AG09319 (cell line): ENCODE measurements at places on chromosomes 16 and 17.

- no peak for DNase-seq
These were observed 97.2 kb upstream of the KCNJ18 start for GRCh38 chr17:21595086-21595485.

DNA sequence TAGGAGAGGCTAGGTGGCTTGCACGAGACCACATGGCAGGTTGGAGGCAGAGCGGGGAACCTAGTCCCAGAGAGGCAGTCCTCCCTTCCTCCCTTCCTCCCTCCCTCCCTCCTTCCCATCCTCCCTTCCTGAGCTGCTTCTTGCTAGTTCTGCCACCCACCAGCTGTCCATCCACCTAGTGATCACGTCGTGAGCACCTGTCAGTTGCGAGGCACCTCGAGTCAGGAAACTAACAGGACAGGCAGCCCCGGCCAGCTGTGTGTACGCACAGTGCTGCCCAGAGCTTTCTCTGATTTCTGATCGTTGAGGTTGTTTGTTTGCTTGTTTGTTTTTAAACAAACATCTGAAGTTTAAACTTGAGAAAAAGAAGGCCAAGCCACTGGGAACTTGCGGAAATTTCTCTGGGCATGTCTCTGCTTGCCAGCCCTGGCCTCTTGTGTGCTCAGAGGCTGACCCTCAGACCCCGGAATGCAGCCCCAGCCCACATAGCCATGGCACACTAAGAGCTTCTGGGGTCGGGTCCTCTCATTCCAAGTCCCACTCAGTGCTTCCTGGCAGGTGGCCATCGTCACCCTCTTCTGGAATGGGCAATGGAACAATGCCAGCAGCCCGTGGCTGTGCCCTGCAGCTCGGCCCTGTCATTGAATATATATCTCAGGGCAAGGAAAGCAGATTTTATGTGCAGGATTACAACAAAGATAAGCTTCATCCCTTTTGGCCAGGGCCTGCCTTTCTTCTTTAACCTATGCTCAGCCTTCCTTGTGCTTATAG is 174.0 kb downstream of the KATNIP start:
- no peak for DNase-seq

GRCh38 chr17:32111141-32111771 is 31.0 kb upstream of the RHOT1 start:
- peak; percentile 42 for DNase-seq

- DNase-seq = no peak
These were observed 7.2 kb downstream of the CA7 start for GRCh38 chr16:66851166-66851964.

- no peak for DNase-seq
These were observed 5.2 kb upstream of the OR1F1 start for GRCh38 chr16:3182608-3183444.

DNA sequence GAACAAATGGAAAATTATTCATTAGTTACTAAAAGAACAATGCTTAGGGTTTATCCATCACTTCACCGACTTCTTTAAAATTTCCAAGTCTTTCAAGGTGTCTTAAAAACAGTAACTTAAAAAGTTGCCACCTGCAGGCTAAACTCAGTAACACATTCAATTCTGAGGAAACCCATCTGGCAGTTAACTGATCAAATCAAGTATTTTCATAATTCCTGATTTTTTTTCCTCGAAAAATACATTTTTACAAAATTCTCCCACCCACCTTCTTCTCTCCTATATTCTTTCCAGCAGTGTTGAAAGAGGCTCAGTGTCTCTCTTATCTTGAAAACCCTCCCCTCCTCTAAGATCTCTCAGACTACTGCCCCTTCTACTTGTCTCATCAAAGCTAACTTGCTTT is 29.9 kb downstream of the PARN start:
- peak; percentile 2 for DNase-seq

GRCh38 chr17:79446399-79447009 is 164.3 kb downstream of the RBFOX3 start:
- DNase-seq = no peak

DNA sequence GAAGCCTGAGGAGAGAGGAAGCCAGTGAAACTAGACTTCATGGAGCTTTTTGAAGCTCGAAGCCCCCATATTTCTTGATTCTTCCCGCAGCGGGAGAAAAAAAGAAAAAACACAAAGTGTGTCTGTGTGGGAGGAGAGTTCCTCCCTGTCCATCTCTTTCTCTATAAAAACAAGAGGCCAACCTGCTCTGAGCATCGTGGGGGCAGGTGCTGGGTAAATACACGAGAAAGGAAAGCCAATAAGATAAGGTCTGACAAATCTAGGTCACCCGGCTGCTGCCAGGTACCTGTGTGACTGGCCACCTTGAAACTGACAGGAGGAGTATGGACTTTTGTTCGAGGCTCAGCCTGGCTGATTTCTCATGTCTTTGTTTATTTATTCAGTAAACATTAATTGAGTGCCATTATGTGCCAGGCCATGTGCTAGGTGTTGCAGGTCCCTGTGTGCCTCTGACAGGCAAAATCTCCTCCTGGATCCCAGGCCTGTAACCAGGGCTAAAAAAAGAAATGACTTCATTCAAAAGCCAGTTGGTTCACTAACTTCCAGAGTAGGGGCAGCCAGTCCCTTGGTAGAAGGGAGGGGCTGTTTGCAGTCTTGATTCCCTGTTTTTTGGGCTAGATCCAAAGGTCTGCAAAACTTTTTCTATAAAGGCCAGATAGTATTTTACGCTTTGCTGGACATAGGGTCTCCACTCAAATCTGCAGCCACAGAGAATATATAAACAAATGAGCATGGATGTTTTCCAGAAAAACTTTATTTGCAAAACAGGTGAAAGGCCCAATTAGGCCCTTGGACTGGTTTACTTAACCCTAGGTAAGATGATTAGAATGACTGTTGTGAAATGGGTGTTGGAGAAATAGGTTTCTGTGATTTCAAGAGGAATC is 35.6 kb downstream of the YPEL2 start:
- no peak for DNase-seq

DNA sequence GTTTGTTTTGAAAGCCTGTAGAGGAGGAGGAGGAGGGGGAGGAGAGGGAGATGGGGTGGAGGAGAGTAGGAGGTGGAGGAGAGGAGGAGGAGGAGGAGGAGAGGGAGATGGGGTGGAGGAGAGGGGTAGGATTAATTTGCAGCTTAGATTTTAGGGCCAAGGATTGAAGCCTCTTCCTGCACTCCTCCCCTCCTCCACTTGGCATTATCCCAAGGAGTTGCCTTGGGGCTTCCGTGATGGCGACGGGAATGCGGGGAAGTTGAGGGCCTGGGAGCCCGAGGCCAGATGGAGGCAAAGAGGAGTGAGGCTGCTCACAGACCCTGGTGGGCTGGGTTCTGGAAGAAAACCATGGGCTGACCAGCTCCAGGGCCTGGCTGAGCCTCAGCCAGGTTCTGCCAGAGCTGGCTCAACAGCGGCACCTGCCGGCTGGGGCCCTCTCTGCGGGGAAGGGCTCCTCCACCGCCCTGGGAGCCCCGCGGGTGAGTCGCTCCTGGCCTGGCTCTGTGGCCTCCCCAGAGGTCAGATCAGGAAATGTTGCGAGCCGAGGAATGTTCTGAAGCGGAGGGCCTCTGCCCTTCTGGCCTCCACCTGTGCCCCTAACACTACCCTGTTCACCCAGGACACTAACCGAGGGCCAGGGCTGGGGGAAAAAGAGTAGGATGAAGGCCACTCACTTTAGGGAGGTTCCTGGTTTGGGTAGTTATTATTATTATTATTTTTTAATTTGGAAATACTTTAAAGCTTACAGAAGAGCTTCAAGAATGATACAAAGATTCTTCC is 23.9 kb upstream of the FMNL1 start:
- peak; percentile 57 for DNase-seq

GRCh38 chr16:67404740-67405226 is 11.5 kb upstream of the TPPP3 start:
- DNase-seq = no peak

DNA sequence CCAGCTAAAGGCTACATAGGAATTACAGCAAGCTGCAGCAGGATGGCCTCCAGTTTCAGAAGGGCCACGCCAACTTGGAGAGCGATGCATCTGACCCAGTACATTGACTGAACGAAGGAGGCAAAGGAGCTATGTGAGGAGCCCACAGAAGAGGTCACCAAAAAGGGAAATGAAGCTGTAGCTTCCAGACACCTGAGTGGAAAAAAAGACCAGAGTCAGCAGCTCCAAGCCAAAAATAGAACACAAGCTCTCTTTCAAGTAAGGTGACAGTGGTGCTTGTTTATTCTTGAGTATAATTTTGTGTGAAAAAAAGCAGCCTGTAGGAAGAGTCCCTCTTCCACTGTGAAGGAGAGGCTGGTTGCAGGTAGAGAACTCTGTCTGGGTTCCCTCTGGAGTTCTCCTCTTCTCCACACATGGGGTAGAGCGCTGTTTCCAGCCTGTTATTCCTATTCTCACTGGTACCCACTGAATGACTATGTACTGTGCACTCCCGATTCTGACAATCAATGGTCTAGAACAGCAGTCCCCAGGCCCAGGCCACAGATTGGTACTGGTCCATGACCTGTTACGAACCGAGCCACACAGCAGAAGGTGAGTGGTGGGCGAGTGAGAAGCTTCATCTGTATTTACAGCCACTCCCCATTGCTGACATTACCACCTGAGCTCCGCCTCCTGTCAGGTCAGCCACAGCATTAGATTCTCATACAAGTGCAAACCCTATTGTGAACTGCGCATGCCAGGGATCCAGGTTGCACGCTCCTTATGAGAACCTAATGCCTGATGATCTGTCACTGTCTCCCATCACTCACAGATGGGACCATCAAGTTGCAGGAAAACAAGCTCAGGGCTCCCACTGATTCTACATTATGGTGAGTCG is 15.1 kb downstream of the CCL4 start:
- no peak for DNase-seq

DNA sequence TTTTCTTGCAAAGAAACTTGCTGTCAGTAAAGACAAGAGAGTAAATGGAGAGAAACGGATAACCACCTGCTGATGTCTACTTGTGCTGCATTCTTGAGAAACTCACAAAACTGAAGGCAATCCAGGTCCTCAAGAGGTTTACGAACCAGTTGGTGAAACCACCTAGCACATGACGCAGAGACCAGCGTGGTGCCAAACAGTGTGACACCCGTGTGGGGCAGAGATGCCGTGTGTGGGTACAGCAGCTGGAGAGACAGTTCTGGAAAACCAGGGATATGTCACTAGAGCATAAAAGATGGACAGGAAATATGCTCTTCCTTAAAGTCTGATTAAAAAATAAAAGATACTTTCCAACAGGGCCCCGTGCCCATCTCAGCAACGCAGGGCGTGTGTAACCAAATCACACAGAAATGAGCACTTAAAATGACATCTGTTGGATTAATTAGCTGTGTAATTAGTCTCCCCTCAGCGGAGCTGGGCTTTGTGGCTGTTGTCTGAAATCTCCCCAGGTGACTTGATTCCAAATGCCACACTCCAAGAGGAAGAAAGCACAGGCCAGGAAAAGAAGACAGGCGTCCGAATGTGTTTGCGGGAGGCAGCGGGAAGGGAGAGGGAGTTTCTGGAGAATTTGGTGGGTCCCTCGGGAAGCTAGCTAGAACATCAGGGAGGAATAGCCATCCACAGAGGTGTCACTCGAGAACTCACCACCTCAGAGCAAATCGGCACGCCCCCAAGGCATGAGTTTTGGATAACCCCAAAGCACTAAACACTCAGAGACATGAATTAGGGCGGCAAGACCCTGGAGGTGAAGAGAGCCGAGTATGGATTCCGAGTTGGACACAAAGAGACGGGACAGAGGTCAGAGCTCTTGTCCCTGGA is 109.8 kb downstream of the ZFHX3 start:
- DNase-seq = no peak

- DNase-seq = no peak
These were observed 120.4 kb downstream of the SNX29 start for GRCh38 chr16:12096828-12097522.

DNA sequence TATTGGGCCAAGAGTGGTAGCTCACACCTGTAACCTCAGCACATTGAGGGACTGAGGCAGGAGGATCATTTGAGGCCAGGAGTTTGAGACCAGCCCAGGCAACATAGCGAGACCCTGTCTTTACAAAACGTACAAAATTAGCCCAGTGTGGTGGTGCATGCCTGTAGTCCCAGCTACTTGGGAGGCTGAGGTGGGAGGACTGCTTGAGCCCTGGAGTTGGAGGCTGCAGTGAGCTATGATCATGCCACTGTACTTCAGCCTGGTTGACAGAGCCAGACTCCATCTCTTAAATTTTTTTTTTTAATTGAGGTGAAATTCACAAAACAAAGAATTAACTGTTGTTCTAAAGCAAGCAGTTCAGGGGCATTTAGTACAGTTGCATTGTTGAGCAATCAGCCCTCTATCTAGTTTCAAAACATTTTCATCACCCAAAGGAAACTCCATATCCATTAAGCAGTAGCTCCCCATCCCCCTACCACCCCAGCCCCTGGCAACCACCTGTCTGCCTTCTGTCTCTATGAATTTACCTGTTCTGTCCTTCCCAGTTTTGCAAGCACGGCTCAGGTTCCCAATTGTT is 15.6 kb downstream of the SNX29 start:
- no peak for DNase-seq

- no peak for DNase-seq
These were observed 94.7 kb upstream of the SDK2 start for GRCh38 chr17:73738751-73739575.

DNA sequence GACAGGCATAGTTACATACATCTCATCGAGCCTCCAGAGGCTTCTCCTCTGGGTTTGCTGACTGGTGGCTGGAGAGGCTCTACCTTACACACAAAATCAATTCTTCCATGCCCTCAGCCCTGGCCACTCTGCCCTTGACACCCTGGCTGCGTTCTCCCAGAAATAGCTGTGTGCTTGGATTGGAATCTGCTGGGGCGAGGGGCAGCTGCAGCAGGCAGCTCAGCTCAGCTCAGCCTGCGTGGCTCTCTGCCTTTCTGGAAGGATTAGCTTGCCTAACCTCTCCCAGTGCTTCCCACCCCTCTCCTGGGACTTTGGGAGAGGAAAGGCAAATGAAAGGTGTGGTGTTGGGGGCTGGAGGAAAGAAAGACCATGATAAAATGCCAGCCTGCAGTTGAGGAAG is 216.1 kb downstream of the ENGASE start:
- no peak for DNase-seq
